ELR (cell line): ENCODE measurements at places on chromosomes 1 and 21.
A peak's percentile ranks its signal among the peaks of the same experiment; 100 is the strongest.

- no peak for DNase-seq
Observed at GRCh38 chr1:102097451-102097850, 100.7 kb upstream of the OLFM3 start.

GRCh38 chr1:232477728-232478127 lies 152.2 kb downstream of the SIPA1L2 start:
- DNase-seq, result peak; percentile 90

- peak; percentile 18 for DNase-seq
Observed at GRCh38 chr1:41714638-41715389, 203.9 kb downstream of the HIVEP3 start.

GRCh38 chr1:53260631-53261247 lies 22.4 kb upstream of the MAGOH start:
- no peak for DNase-seq

- DNase-seq, result no peak
Observed at GRCh38 chr1:34013958-34014737, 150.3 kb downstream of the HMGB4 start.

DNA sequence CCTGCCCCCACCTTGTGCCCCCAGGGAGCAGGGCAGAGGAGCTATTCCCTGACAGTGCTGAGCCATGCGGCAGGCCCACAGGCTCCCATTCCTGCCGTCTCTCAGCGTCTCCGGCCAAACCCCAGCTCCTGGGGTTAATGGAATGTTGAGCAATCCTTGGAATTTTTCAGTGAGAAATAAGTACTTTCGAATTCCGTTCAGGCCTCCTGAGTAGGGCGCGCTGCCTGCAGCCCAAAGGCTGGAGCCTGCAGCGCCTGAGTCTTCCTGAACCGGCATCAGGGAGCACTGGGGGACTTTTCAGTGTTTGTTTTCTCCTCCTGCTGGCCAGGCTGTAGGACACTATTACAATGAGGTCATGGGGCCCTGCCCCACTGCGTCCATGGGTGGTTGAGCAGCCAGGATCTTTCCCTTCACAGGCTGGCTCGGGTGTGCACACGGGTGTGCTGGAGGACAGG lies 33.3 kb upstream of the CSF1 start:
- DNase-seq, result peak; percentile 94

GRCh38 chr1:184506481-184506880 lies 119.7 kb downstream of the C1orf21 start:
- no peak for DNase-seq

GRCh38 chr1:154186177-154186576 lies 5.7 kb downstream of the TPM3 start:
- peak; percentile 53 for DNase-seq
